CMK (cell line): ENCODE measurements at places on chromosomes 11 and 22.

- DNase-seq, result no peak
Measured at GRCh38 chr22:24063986-24064385, 52.9 kb downstream of the CABIN1 start.

DNA sequence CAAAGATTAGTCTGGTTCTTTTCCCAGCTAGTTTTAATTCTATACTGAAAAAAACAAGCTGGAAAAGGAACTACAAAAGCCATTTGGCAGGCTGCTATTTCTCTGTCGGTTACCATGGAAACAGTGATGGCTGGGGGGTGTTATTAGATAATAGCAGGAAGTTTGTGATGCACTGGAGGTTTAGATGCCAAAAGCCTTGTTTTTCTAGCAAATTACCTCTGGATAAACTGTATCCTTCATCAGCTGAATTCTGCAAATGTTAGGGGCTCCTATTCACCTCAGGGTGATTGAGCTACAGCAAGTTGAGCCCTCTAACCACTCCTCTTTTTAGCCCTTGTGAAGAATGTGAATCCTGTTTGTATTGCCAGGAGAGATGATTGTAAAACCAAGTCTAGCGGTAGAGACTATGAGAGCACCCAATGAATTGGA, 25.2 kb downstream of the ALKBH3 start:
- DNase-seq, result no peak

GRCh38 chr11:134853992-134854991, 442.2 kb upstream of the B3GAT1 start:
- no peak for DNase-seq

DNA sequence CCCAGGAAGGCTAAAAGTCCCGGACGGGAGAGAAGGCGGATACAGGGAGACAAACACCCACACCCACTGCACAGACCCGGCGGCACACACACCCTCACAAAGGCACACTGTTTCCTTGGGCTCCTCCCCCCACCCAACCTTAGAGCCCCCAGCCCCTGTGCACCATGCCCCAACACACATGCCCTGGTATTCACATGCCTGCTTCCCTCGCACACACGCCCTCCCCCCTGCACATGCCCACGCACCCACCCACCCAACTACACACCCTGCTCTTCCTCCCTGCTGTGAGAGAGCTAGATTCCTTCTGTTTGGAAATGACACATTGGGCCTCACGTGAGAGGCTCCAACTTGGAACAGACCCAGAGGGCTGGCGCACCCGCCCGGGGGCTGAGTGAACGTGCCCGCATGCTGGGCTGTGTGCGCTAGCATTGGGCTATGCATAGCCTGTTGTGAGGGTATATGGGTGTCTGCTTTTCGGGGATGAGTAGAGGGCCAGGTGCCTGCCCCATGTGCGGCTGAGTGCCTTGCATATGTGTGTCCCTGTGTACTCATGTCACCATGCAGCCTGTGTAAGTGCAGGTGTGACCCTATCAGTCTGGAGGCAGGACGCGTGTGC, 518 bp upstream of the CHRM1 start:
- DNase-seq, result no peak

DNA sequence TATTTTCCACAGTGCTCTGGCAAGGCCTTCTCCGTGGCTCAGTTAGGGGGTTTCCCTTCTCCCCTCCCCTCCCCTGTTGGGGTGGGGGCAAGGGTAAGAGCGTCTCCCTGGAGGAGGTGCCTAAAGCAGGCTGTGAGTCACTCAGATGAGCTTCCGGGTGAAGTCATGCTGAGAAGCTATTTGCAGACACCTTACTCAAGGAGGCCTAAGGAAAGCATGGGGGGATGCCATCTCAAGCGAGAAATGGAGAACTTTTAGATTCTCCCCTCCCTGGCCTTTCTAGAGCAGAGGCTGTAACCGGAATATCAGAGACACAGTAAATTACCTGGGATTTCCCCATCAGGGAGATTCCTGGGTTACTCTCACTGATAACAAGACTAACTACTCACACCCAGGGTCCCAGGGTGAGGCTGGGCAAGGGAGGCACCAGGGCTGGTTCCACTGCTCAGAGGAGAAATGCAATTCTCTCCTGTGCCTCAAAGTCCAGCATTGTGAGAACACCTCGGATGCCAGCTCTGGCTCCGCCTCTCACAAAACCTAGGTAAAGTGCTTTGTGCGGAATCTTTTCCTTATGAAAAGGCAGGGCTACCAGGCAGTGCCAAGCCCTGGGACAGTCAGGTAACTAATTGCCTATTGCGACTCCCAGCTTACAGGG, 123.6 kb downstream of the ABTB2 start:
- DNase-seq, result no peak
